BE2C (cell line): ENCODE measurements at places on chromosomes 2 and 18.
A peak's percentile ranks its signal among the peaks of the same experiment; 100 is the strongest.

- no peak for DNase-seq
Observed at GRCh38 chr2:207472343-207473048, 57.3 kb upstream of the CREB1 start.

DNA sequence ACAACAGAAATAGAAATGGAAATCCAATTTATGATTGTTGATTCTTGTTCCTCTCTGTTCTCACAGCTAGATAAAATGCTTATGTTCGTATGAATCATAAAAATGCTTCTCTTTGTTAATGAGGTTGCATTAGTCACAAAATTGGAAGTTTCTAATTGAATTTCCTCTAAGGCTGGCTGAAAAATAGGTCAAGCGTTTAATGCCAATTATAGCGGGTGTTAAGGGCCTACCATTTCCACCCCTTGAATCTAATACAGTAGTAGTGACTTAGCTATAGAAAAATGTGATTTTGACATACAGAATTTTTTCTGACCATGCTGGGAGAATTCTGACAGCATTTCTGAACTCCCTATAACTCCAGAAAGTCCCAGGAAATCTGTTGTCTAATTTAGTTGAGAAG, 107.1 kb downstream of the TTN start:
- DNase-seq = no peak

DNA sequence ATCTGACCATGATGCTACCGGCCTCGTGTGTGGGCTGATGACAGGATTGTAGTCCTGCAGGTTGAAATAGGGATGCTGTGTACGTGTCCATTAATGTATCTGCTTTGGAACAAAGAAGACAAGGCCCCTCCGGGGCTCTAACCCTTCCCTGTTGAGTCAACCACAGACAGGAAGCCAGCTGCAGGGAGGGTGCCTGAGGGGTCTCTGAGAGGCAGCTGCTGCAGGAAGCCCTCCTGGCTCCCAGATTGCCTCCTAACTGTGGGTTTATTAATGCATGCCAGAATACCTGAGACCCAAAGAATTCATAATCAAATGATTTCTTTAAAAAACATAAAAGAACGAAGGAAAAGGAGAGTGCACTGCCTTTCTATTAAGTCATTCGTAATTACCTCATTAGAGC, 140.4 kb downstream of the CELF4 start:
- no peak for DNase-seq

DNA sequence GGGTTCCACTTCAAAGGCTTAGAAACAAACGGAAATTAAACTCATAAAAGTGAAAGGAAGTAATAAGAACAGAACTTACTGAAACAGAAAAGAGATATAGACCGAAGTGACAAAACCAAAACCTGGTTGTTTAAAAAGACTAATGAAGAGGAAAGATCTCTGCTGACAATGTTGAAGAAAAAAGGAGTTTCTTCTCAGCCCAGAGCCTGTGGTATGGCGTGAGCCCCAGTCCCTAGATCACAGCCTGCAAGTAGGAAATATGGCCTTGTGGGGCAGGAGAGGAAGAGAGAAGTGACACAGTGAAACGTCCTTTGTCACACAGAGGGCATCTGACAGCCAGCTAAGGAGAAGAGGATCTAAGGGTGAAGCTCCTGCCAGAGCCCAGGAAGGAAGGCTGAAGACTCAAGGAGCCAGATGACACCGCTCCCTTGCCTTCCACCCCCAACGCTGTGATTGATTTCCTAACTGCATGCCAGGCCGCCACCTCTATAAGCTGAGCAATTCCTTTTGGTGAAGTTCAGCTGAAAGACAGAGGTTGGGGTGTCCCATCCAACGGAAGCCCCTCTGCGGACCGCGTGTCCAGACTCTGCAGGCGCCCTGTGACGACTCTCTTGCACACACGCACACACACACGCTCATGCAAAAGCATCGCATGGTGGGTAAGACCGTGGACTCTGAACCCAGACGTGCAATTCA, 141.1 kb downstream of the HDAC4 start:
- DNase-seq = no peak

GRCh38 chr2:122421775-122422174, 666.3 kb downstream of the TSN start:
- DNase-seq = no peak

GRCh38 chr2:60336442-60337141, 216.9 kb downstream of the BCL11A start:
- DNase-seq = no peak

GRCh38 chr2:138298900-138299299, 202.7 kb upstream of the SPOPL start:
- DNase-seq = no peak

GRCh38 chr18:64210401-64210949, 61.6 kb upstream of the LINC00305 start:
- DNase-seq = no peak

- DNase-seq = no peak
Observed at GRCh38 chr2:70570041-70570661, 16.5 kb upstream of the TGFA start.

DNA sequence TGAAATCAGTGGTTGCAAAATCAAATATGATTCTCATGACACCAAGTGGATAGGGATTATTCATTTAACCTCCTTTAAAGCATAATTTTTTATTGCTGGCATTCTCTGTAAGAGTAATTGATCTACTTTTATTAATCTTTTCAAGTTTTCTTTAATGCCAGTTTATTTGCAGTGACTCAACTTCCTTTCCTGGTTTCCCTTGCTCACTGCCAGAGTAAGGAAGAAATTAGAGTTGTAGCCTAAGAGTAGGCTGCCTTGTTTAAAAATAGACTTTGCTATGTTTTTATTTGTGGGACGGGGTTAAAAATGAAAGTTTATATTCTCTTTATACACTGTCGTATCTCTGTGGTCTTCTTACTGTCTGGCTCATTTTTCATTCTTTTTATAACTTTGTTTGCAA, 148.6 kb downstream of the WDR7 start:
- DNase-seq = no peak

GRCh38 chr18:28582724-28583123, 405.8 kb upstream of the CDH2 start:
- DNase-seq = no peak

GRCh38 chr2:170917219-170917913, 11.7 kb upstream of the GORASP2 start:
- DNase-seq = no peak

GRCh38 chr2:15275346-15275745, 285.8 kb downstream of the NBAS start:
- DNase-seq = no peak

DNA sequence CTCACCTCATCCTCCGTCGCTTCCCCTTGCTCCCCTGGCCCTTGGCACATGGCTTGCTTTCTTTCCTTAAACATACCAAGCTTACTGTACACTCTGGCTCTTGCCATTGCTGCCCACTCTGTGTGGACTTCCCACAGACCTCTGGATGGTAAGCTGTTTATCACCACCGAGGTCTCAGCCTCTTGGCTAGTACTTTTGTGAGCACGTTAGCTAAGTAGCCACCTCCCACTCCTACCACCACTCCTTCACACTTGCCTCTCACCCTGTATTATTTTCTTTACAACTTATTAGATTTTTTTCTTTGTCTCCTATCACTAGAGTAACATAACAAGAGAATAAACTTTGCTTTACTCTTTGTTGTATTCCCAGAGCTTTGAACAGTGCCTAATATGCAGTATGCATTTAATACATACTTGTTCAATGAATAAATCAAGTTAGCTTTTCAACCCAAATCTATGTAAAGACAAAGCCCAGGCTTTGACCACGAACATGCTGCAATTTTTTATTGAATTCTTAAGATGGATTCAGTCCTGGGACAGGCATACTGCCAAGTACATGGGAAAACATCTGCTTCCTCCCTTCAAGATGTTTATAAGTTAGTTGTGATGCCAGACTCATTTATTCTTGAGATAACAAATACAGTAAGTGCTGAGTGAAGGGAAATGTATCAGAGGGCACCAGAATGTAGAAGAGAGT, 25.0 kb upstream of the MSGN1 start:
- no peak for DNase-seq

DNA sequence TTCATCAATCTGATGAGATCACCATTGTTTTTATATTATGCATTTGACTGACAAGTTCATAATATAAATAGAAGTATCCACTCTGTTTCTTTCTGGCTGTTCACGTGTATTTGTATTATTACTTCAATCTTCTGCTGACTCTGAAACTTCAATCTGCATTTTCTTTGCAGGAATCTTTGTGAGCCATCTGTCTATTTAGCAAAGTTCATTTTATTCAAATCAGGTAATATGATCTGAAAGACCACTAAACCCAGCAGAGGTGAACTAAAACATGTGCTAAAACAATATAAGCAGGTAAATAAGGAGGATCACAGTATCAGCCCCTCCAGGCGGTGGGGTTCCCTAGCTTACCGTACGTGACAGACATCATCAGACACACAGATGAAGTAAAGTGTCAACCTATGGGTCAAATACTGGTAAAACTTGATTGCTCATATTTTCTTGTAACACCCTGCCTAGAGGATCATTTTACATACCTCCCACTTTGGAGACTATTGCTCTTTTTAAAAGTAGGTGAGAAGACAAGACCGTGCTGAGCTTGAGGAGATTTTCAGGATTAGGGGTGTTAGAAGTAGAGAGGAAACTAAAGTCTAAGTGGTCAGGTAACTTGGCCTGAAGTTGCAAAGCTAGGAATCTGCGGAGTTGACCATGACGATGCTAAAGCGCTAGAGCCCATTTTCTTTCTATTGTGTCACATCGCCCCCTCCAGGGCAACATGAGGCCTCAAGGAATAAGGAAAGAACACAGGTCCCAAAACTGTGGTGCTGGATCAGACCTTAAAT, 9.0 kb downstream of the DTNB start:
- peak; percentile 70 for DNase-seq

DNA sequence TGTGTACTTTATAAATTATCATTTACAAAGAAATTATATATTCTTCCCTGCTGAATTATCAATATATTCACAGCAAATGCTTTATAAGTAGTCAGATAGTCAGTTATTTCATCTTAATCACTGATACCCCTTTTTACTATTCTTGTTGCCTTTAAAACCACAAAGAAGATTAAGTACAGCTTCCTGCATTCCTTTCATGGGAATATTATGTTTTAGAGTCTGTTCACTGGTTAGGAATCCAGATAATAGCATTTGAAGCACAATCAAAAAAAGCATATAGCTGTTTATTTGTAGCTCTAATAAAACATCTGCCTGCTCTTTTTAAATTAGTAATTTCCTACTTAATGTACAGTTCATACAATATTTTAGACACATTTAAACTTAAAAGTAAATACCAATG, 508.9 kb downstream of the FBXO15 start:
- no peak for DNase-seq

DNA sequence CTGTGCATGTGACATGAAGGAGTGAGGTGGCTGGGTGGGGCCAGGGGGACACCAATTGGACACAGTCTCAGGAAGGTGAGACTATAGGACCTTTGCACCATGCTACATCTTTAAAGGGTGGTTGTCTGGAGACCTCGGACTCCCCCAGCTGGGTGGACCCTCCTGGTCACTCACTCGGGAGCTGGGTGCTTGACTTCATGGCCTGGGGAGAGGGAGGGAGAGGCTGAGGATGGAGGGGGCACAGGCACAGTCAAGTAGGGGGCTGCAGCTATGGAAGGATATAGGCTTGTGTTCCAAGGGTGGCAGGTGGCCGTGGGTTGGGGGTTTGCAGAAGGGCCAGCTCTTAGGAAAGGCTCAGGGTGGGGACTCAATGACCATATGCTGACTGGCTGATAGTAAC, 7.1 kb upstream of the CELF4 start:
- no peak for DNase-seq

DNA sequence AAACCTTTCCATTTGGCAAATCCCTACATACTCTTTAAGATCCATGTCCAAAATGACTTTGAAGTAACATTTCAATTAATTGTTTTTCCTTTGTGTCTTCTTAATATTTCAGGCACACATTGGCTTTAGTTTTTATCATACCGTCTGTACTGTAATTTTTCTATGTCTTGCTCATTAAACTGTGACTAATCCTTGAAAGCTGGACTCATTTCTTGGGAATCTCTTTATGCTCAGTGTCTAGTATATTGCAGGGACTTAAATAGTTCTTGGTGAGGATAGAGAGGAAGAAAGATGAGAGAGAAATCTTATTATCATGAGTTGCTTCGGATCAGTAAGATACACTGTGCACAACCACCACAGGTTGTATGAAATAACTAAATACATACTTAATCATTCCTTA, 448.3 kb upstream of the ST6GAL2 start:
- no peak for DNase-seq

DNA sequence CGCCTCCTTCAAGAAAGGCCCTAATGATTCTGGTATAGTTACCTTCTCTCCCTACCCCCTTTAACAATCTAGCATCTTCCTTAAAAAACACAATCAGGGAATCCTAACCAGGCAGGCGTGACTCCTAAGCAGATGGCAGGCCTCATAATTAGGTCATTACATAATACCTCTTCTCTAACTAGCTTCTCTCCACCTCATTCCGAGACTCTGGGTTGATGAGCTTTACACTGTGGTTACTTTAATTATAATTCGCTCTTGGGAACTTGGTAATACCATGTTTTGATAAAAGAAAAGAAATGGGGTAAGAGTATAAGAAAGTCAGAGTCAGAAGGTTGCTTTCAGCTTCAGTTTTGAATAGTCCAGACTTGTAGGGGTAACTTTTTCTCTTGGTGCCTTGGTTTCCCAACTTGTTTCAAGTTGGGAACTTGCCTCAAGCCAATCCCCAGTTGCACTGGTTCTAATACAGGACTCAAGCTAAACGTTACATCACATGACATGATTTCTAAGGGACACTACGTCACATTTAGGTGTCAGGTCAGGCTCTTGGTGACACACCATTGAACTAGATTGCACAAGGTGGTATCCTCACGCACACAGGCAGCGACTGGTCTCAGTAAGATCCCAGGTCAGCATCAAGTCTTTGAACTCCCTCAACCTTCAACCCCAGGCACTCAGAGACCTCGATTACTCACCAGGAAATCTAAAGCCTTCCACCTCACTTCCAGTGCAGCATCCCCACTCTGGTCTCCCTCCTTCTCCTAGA, 59.2 kb downstream of the AAK1 start:
- no peak for DNase-seq

DNA sequence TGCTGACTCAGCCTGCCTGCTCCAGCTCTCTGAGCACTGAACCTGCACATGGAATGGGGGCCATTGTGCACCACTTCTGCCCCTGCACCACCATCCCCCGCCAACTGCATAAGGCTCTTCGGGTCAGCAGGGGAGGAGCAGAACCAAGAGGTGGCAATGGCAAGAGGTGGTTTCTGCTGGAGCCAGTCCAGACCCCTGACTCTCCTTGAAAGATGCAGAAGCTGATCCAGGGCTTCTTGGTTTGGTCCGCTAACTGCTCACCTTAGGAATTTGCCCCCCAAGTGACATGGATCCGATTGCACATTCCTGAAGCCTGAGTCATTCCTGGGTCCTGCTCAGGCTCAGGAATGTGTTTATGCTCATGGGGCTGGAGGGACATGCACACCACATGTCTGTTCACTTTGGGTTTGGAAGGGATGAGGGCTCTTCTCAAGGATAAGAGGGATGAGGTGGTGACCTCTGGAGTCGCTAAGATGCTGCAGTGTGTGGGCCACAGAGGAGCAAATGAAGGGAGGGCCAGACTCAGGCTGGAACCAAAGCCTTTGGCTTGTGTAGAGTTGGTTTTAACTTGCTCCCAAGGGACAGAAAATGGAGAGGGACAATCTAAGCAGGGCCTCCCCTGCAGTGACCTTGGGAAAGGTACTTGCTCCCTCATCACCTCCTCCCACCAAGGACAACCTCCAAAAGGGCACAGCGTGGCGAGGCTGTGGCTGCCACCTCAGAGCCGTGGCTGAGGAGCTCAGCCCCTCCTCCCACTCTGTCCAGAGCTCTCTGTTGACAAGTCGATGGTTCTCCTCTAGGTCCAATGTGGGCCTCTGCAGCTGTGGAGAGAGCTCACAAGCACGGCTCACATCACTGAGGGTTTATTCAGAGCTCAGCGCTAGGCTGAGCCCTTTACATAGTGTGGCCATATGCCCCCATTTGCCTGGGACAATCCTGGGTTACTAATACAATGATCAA, 66.2 kb downstream of the HS1BP3 start:
- no peak for DNase-seq
